Activated CD8-positive, alpha-beta T cell treated with anti-CD3 and anti-CD28 coated beads, Interleukin-2, amount 10 ng/mL, durations not matched to agents 7 days and 5 days (primary cell): ENCODE measurements at places on chromosomes 1 and 21.

DNA sequence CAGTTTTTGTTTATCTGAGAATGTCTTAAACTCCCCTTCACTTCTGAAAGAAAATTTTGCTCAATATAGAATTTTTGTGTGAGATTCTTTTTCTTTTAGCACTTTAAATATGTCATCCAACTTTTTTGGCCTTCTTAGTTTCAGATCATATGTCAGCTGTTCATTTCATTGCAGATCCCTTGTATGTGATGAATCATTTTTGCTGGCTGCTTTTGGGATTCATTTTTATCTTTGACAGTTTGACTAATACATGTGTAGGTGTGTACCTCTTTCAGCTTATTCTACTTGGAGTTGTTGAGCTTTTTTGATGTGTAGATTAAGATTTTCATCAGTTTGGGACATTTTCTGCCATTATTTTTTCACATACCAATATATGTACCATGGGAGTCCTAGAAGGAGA lies 156.8 kb downstream of the FASLG start:
- DNase-seq = no peak

GRCh38 chr1:111471012-111471411 lies 2.8 kb upstream of the C1orf162 start:
- peak; percentile 89 for DNase-seq

- no peak for DNase-seq
Observed at GRCh38 chr1:8976896-8977450, 31.3 kb downstream of the CA6 start.

DNA sequence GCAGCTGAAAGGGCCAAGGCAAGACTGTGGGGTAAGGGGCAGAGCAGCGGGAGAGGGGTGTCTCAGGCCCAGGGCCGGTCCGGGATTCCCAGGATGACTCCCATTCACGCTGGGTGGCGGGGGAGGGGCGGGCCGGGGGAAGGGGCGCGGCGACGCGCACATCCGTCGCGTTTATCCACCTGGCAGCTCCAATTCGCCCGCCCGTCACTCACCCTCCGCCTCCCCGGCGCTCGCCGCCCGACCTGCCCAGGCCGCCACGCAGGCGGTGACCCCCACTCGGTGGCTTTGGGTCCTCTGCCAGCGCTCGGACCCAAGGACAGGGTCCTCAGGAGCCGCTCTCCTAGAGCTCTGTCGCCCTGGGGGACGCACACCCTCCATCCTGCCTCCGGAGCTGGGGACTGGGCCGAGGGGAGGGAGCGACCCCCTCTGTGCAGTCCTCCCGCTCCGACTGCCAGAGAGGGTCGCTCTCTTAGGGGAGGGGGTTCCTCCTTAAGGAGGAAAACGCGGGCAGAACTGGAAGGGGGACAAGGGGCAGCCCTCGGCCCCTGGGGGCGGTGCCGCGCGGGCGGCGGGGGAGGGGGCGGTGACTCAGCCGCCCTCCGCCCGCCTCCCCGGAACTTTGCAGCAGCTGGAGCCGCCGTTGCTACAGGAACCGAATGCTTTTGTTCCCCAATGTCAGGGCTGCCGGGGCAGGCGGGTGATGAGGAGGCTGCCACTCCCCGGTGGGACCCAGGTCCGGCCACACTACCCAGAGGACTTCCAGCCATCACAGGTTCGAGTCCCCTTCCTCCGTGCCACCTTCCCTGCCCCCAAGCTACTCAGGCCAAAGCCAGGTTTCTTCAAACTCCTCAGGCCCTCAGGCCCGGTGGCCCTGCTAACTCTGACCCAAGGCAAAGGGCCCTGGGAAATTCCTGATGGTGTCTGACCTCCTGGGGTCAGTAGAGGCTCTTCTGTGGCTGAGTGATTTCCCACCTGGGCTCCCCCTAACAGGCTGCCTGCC lies 3.4 kb downstream of the ADGRB2 start:
- peak; percentile 71 for DNase-seq

GRCh38 chr1:23581219-23581618 lies 21.9 kb upstream of the ID3 start:
- DNase-seq = no peak

- DNase-seq = no peak
Observed at GRCh38 chr1:153769221-153769620, 6.0 kb upstream of the SLC27A3 start.
